DMS79 treated with DMSO at 0.1 percent for 48 hours (cell line): ENCODE measurements at places on chromosomes 12 and 14.

GRCh38 chr14:20610002-20610765 lies 19.0 kb upstream of the RNASE12 start:
- peak; percentile 82 for DNase-seq

- DNase-seq, result no peak
These were observed 1.0 kb upstream of the GPX2 start for GRCh38 chr14:64943556-64943955.

- DNase-seq, result no peak
These were observed 8.6 kb downstream of the TC2N start for GRCh38 chr14:91858536-91859275.

DNA sequence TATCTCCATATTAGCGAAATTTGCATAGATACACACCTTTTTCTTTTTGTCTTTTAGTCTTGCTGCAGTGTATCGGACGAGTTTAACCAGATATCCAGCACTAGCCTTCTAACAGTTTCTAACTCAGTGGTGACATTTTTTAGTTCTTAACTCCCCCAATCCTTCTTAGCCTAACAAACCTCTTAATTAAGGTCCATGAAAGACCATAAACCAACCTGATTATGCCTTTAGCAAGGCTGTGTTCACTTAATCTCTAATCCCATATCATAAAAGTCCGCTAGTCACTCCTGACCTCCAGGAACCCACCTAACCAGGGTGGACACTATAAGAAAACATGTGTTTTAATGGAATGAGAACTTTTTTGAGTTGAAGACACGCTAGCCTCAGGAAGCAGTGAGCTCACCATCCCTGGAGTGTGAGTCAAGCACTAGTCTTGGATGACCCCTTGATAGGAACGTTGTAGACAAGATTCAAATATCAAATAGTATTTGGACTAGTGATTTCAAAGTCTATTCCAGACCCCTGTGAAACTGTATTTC lies 9.5 kb downstream of the CDKN1B start:
- DNase-seq, result peak; percentile 70

GRCh38 chr12:45727980-45728629 lies 1.4 kb upstream of the ARID2 start:
- DNase-seq, result no peak

- DNase-seq, result peak; percentile 93
These were observed 231.9 kb downstream of the C12orf75 start for GRCh38 chr12:105562199-105562971.

DNA sequence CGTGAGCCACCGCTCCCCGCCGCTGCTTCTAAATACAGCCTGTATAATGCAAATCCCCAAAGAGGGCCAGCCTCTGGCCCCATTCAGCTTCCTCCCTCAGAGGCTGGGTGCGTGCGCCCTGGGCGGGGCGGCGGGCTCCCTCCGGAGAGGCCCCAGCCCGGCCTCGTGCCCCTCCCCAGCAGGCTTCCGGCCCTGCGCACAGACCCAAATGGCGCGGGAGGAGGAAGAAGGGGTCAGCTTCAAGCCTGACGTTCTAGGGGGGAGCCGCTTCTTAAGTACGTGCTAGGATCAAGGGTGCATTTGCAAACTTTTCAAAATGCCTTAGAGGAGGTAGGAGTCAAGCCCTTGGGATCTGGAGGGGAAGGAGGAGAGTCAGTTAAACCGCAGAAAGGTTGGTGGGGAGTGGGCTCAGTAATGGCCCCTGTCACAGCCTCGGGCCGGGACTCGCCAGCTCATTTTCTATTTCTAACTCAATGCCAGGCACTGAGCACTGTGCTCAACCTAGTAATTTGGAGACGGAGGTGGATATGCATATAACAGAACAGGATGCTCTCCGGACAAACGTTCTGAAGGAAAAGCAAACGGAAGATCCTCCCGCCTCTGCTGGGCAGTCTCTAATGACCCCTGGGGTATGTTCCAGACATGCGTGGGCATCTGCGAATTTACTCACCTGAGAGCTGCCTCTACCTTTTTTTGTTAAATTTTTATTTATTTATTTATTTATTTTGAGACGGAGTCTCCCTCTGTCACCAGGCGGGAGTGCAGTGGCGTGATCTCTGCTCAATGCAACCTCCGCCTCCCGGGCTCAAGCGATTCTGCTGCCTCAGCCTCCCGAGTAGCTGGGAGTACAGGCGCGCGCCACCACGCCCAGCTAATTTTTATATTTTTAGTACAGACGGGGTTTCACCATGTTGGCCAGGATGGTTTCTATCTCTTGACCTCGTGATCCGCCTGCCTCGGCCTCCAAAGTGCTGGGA lies 32.3 kb downstream of the NINJ2 start:
- no peak for DNase-seq

GRCh38 chr12:2588345-2588744 lies 206.4 kb upstream of the FKBP4 start:
- DNase-seq, result no peak

GRCh38 chr12:91361864-91362263 lies 179.2 kb upstream of the DCN start:
- peak; percentile 41 for DNase-seq

DNA sequence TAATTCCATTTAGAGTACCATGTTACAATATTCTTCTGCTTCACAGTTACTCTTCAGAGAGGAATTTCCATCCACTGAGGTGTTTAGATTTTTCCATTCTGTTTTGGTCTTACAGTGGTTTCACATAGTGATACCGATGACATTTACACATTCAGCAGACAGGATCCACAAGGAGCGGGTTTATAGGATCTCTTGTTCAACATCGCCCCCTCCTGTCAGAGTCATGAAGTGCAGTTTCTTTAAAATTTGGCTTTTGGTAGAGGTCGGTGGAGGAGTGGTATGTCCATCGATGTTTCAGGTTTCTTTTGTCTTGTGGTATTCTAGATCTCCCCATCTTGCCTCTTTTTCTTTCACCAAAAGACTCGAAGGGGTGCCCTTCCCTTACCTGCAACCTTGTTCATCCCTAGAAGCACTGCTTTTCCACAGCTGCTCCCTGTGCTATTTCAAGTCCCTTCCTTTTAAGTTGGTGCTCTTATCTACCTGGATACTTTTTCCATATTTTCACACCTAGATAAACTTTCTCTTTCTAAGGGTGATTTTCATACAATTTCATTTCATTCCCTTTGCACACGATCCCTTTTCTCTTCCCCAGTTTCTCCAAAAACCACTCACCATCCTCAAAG lies 181.3 kb downstream of the ITPR2 start:
- DNase-seq, result peak; percentile 23

- no peak for DNase-seq
These were observed 48.9 kb downstream of the SMOC1 start for GRCh38 chr14:69928111-69928523.

- DNase-seq, result no peak
These were observed 363.4 kb upstream of the PDE3A start for GRCh38 chr12:20004952-20005351.

DNA sequence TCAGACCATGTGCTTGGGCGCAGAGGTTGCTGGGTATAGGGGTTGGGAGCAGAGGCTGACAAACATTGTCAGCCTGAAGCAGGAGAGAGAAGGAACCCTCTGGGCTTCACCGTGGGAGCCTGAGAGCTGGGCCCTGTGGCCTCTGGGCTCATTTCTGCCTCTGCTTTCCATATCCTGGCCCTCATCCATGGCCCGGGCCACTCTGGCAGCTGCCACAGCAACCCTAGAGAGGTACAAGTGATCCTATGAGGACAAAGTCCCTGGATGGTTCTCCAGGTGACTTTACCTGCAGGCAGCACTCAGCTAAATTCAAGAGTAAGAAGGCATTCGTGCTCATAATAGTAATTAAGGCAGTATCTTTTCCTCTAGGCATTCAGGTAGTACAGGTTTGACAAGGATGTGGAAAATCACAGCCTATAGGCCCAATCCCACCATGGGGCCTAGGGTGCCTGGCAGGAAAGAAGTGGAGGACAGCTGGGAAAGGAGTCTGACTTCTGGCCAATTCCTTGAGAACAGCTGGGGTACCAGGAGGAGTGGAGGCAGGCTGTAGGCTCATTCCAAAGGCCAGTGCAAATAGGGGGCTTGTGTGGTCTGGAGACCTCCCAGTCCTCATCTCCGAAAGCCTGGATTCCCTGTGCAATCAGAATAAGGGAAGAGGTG lies 3.6 kb upstream of the TTC7B start:
- peak; percentile 41 for DNase-seq

GRCh38 chr14:63761351-63762117 lies 33.7 kb upstream of the SGPP1 start:
- DNase-seq, result no peak

GRCh38 chr12:110531741-110532333 lies 29.7 kb downstream of the RAD9B start:
- DNase-seq, result peak; percentile 59

- no peak for DNase-seq
These were observed 11.2 kb downstream of the NUAK1 start for GRCh38 chr12:106127338-106128126.

GRCh38 chr14:66514213-66514612 lies 6.3 kb downstream of the GPHN start:
- DNase-seq, result no peak

GRCh38 chr12:53532021-53532420 lies 24.7 kb upstream of the NPFF start:
- DNase-seq, result no peak

GRCh38 chr14:79597566-79597965 lies 613.7 kb downstream of the DIO2 start:
- DNase-seq, result no peak

- no peak for DNase-seq
These were observed 62.1 kb upstream of the GALNT9 start for GRCh38 chr12:132391326-132392041.

DNA sequence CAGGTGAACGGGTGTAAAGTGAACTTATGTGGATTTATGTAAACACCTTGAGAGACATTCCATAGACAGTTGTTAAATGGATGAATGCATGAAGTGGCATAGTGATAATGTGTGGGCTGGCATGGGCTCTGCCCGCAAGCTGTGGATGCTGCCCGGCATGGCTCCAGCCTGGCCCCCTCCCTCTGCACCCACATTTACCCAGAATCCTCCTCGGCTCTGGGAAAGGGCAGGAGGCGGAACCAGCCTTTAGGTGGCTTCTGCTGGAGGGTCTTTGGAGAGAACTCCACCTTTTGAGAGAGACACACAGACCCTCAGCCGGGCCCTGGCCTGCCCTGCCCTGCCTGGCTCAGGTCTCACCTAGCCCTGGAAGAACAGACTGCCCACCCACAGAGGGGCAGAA lies 18.7 kb downstream of the RASAL1 start:
- peak; percentile 98 for DNase-seq

DNA sequence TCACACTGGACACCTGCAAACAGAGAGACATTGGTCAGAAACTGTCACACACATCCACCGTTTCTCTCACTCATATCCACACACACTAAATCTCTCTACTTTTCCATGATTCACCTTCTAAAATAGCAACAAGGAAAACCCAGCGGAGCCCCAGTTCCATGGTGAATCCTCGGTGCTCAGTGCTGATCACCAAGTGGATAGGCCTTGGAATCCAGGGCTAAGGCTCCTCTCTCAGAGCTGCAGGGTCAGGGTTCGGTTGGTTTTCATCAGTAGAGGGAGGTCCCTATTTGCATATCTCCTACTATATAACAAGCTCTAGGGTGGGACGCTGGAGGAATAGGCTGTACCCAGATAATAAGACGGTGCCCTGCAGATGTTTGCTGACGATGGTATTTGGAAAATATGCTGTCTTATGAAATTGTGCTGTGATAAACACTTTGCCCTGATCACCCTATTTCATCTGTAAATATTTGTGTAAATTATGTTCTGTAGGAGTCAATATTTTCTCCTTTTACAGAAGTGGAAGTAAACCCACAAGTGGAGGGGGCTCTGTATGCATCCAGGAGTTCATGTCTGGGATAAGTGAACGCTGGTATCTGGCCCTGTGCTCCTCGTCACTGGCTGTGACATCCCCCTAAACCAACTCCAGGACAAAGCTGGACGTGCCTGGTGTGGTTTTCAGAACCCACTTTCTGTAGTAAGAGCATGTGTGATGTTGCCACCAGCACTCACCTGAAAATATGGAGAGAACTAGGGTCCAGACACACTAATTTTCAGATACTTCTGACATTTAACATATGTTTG lies 709.2 kb downstream of the TMEM121 start:
- DNase-seq, result no peak

- no peak for DNase-seq
These were observed 76.8 kb downstream of the NUMB start for GRCh38 chr14:73381380-73382013.

DNA sequence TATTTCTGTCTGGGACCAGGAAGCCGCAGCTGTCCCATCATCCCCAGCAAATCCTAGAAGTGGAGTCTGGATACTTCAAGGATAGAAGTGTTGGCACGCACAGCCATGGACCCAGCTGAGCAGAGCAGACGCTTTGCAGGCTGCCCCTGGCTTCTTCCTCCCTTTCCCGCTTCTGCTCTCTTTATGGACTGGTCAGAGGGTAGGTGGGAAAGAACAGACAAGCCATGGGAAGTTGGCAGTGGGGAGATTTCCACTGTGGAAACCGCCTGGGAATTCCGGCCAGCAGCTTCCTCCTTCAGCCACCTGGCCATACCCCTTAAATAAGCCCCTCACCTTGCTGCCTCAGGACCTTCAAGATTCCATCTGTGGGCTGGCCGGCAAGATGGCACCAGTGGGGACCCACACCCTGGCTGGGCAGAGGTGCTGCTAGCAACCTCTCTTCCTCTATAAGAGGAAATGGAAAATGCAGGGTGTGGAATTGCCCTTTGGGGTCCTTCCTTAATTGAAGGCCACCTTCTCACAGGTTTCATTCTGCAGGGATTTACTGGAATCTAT lies 20.6 kb downstream of the OTUB2 start:
- no peak for DNase-seq

- DNase-seq, result no peak
These were observed 55.1 kb upstream of the BCL11B start for GRCh38 chr14:99327050-99327449.

DNA sequence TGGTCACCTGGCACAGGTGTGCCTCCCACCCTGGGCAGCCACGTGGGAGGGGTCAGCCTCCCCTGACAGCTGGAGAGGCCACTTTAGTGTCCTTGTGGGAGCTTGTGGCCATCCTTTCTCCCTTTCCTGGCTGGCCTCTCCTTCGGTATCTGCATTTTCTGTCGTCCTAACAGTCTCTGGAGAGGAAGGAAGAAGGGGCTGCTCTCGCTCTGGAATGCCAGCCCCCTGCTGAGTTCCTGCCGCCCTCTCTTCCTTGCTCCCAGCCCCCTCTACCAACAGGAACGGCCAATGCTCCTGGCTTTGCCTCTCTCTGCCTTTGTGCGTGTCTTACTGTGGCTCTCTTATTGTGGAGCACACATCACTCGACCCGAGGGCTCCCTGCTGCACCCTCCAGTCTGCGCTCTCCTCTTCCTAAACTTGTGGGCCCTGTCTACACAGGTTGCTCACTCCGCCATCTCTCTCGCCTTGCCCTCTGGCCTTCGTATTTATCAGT lies 70.8 kb downstream of the FBXL14 start:
- no peak for DNase-seq

GRCh38 chr12:13307143-13307816 lies 110.8 kb downstream of the EMP1 start:
- DNase-seq, result no peak

DNA sequence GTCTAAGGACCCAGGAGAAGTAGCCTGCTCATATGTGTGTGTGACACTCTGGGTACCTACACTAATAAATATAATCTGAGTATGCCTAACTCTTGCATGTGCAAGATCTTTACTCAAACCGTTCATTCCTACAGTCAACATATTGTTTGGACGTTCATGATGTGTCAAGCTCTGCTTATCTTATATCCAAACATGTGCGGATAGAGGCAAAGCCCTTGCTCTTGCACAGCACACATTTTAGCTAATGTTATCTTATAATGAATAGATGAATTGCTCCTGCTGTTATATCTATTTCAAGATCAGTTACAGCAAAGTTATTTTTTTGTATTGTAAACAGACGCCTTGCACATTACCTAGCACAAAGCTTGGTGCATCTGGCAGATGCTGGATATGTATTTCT lies 228.4 kb upstream of the FLRT2 start:
- DNase-seq, result no peak

GRCh38 chr14:23181946-23182345 lies 1.5 kb downstream of the SLC7A8 start:
- no peak for DNase-seq
